Type B pancreatic cell (in vitro differentiated cells): ENCODE measurements at places on chromosomes 5 and 9. TPM values are rescaled to one million over a fixed set of nuclear protein-coding genes. Genes with fewer than 3 reads are reported as not detected.

DNA sequence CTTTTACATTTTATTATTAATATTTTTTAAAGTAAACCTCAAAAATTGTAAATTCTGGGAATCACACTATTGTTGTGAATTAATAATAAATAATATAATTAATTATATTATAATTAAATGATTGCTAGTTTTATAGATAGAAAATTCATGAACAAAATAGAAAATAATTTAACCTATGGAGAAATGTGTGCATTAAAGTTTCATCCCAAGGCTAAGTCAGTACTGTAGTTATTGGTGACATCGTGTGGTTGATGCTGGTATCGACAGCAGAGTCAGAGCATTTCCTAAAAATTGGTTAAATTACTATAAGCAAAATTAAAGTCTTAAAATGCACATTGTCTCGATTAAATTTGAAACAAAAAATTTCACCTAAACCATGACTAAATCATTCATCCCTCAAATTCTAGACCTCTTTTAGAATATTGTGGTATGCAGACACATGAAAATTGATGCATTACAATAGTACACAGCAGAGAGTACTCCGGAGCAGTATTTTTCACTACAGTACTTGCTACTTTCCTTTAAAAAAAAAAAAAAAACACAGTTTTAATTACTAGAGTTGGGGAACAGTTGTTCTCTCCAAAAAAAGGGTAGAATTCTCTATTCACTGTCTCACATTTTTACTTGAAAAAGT lies 73.9 kb downstream of the RORB start:
- no peak overlapping the region for H3K4me3 ChIP-seq
- H3K27ac ChIP-seq: no peak overlapping the region
- H3K36me3 ChIP-seq: no peaks in the 10 kb centered on the region
- no peak for DNase-seq

- peaks cover 15% of the 10 kb centered on the region for H3K4me1 ChIP-seq
- no peak overlapping the region for H3K27ac ChIP-seq
- no peak for DNase-seq
- H3K4me3 ChIP-seq: no peak overlapping the region
These were observed 51.3 kb downstream of the ARL15 start for GRCh38 chr5:54259090-54259489.

GRCh38 chr5:53429706-53430105 lies 50.7 kb upstream of the FST start:
- no peaks in the 10 kb centered on the region for H3K27me3 ChIP-seq
- H3K4me1 ChIP-seq: peaks cover 4% of the 10 kb centered on the region
- no peak overlapping the region for H3K27ac ChIP-seq
- no peak overlapping the region for H3K4me3 ChIP-seq

- no peaks in the 10 kb centered on the region for H3K4me1 ChIP-seq
- no peak overlapping the region for H3K27ac ChIP-seq
- no peak overlapping the region for H3K4me3 ChIP-seq
These were observed 209.8 kb downstream of the CDH12 start for GRCh38 chr5:22643356-22643755.

DNA sequence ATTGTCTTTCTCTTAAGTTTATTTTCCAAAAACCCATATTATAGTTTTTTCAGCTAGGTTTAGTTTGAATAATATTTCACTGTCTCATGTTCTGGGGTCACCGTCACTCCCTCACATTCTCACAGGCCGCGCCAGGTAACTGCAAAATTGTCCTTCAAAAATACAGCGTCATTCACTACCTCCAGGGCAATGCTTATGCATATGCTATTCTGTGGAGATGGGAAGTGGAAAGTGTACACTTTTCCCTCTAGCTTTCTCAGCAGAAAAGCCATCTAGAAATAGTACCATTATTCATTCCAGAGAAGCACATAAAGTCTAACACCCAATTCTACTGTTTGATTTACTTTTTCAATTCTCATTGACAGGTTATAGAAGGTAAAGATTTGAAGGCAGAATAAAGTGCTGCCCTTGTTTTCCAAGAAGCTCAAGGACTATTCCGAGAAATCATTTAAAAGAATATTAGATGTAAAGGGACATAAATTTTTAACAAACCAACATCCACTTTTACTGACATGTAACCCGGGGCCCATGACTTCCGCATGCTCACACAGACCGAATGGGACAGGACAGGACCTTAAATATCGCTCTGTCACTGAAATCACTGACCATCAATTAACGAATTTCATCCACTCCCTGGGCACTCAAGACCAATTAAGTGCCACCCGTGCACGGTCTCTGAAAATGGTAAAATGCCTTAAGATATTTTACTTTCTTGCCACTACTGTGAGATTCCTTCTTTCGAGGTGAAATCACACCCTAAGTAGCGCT lies 720 bp downstream of the NUDT12 start:
- H3K4me3 ChIP-seq: peak overlapping the region; percentile 94
- peaks cover 7% of the 10 kb centered on the region for H3K36me3 ChIP-seq
- H3K27ac ChIP-seq: peak overlapping the region; percentile 91
- H3K4me1 ChIP-seq: peaks cover 15% of the 10 kb centered on the region

- H3K27ac ChIP-seq: no peak overlapping the region
- no peaks in the 10 kb centered on the region for H3K4me1 ChIP-seq
- H3K36me3 ChIP-seq: no peaks in the 10 kb centered on the region
- no peak for DNase-seq
- no peak overlapping the region for H3K4me3 ChIP-seq
These were observed 55.0 kb upstream of the CPLX2 start for GRCh38 chr5:175816348-175816747.

PCDHGA1 gene
- 0.31 and 0.74 TPM in 2 replicates for total RNA-seq
